ENCODE measurements at places on chromosomes 5 and 9.

DNA sequence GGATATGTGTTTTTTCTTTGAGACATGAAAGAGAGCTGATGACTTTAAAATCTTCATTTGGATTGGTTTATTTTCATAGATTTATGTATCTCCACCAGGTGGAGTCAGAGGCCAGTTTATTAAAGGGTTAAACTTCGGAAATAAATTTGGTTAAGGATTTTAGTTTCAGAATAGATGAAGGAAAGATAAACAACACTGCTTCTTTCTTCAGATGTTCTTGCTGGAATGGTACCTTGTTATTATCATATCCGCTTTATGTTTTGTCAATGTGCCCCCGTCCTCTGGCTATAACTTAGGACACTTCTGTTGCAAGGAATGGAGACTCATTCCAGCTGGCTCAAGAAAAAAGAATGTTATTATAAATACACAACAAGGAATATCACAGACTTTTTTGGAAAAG lies 81.2 kb downstream of the ALDH1A1 start:
- DNase-seq, result no peak

GRCh38 chr9:83920927-83921707 lies at the start of gene KIF27:
KIF27 (minus strand) TSS chr9:83921432; CDS start chr9:83915591, 5,841 bp downstream.
- DNase-seq, result peak; percentile 93

- DNase-seq, result no peak
These were observed 8.4 kb downstream of the GNAQ start for GRCh38 chr9:78023003-78023741.

DNA sequence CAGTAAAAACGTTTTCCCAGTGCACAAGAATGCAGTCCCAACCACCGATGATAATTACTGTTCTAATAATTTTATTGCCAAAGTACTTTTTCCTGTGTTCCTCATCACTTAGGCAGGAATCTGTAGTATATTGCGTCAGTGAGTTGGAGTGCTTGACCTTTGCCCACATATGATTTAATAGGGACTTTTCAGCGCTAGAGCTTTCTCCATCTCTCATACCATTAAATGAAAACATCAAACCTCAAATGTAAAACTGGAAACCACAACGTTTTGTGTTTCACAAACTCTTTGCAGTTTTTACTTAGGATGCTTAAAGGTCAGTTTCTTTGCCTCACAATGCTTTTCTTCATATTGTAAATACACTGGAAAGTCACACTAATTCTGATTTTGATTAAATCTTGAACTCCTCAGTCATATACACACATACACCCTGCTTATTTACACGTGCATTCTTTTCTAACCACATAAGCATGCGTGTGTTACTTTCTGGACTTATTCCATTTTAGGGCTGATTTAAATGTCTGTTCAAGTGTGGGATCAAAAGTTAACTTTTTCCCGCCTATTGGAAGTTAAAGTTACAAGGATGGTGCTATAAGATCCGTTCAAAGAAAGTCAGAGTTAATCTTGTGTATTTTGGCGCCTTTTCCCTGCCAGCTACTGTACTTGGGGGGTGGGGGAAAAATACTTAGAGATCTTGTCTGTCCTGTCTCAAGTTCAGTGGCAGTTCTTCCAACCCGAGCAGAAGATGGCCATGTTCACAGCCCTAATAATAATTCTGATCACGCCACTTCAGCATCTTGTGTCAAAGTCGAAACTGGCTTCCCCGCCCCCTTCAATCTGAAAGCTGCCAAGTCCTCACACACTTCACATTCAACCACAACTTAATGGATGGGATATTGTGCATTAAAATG lies 6.6 kb upstream of the NFIB start:
- no peak for DNase-seq

GRCh38 chr9:27368316-27368985 lies 71.5 kb upstream of the EQTN start:
- no peak for DNase-seq

- DNase-seq, result no peak
These were observed 361.4 kb upstream of the RFX3 start for GRCh38 chr9:3887221-3887653.

GRCh38 chr5:37882636-37883035 lies 42.8 kb upstream of the GDNF start:
- DNase-seq, result no peak

GRCh38 chr5:32828492-32828891 lies 117.4 kb downstream of the NPR3 start:
- no peak for DNase-seq

DNA sequence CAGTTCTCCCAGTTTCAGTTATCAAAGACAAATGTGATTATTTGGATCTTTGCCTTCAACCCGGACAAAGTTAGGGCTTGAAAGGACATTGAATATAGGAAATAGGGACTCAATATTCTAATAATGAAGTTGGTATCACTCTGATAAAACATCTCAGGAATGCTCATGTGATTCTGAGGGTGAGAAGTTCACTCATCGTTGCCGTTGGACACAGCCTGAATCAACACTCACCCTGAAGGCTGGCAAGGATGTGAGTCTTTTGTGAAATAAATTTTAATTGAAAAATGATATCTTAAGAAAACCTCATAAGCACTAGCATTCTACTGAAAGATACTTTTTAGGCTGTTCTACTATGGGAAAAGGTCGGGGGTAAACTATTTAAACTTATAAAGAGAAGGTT lies 44.8 kb upstream of the C9orf72 start:
- DNase-seq, result no peak

Data from activated CD4-positive, alpha-beta T cell treated with anti-CD3 and anti-CD28 coated beads for 4 hours (primary cell).